ENCODE measurements at places on chromosomes 7 and 10.

DNA sequence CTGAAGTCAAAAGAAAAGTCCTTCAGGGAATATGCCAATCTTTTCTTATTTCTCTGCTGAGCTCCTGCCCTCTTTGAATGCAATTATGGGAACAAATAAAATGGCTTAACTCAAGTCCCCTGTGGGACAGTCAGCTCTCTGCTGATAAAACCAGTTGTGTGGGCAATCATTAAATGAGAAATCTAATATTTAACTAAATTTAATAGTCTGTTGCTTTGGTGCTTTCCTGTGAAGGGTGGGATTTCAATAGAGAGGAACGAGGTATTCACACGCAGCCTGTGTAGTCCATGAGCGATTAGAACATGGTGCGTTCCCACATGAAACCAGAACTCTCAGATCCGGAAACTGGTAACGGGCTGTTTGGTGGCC, 138.4 kb downstream of the PAXIP1 start:
- no peak for DNase-seq
- no peak overlapping the region for H3K4me3 ChIP-seq
- H3K27me3 ChIP-seq: no peaks in the 10 kb centered on the region

DNA sequence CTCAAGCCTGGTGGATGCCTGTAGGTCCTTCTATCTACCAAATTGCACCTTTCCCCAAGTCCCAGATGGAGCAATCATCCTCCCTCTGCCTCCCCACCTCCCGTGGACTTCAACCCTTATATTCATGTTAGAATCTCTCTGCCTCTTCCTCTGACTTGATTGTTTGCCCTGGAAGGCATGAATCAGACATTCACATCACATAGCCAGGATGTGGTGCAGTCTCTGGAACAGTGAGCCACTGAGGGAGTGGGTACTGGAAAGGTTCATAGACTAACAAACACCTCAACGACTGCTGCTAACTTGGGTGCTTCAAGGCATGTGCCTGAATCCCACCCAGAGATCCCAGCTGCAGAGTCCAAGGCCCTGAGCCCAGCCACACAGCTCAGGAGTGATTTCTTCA, 494.0 kb downstream of the TNS3 start:
- H3K36me3 ChIP-seq: no peaks in the 10 kb centered on the region
- no peaks in the 10 kb centered on the region for H3K27me3 ChIP-seq
- H3K4me3 ChIP-seq: no peak overlapping the region
- H3K4me1 ChIP-seq: no peaks in the 10 kb centered on the region
- no peak for DNase-seq

DNA sequence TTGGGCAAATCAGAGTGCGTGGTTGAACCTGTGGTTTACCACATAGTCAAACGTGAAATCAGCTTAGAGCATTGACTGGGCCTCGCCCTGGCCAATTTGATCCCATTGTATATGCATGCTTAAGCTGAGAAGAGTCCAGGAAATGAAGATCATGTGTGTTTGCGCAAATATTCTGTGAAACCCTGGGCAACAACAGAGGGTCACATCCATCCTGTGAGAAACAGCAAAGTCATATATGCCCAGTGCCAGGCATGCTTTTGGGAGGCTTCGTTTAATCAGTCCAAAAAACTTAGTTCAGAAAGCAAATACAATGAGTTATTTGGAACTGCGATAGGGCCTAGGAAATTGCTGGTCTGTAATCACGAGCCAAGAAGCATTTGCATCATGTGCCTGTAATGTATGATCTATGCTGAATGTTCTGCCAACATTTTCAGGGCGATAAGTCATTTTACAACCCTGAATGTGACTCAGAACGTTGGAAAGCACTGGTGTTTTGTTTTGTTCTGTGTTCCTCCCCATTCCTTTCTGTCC, 412.1 kb upstream of the CELF2 start:
- H3K36me3 ChIP-seq: no peaks in the 10 kb centered on the region
- no peak overlapping the region for H3K4me3 ChIP-seq

GRCh38 chr10:86349474-86349873, 17.1 kb downstream of the GRID1 start:
- peaks cover 8% of the 10 kb centered on the region for H3K4me1 ChIP-seq
- no peaks in the 10 kb centered on the region for H3K36me3 ChIP-seq
- no peaks in the 10 kb centered on the region for H3K27me3 ChIP-seq
- H3K4me3 ChIP-seq: no peak overlapping the region
- no peak overlapping the region for H3K27ac ChIP-seq

- no peaks in the 10 kb centered on the region for H3K4me1 ChIP-seq
- H3K27ac ChIP-seq: no peak overlapping the region
- no peak overlapping the region for H3K4me3 ChIP-seq
- no peaks in the 10 kb centered on the region for H3K27me3 ChIP-seq
- no peak for DNase-seq
- no peaks in the 10 kb centered on the region for H3K36me3 ChIP-seq
Observed at GRCh38 chr7:90777041-90777440, 180.9 kb downstream of the CDK14 start.

Measured in mesendoderm (in vitro differentiated cells).